ENCODE measurements at places on chromosomes 16 and 17.

DNA sequence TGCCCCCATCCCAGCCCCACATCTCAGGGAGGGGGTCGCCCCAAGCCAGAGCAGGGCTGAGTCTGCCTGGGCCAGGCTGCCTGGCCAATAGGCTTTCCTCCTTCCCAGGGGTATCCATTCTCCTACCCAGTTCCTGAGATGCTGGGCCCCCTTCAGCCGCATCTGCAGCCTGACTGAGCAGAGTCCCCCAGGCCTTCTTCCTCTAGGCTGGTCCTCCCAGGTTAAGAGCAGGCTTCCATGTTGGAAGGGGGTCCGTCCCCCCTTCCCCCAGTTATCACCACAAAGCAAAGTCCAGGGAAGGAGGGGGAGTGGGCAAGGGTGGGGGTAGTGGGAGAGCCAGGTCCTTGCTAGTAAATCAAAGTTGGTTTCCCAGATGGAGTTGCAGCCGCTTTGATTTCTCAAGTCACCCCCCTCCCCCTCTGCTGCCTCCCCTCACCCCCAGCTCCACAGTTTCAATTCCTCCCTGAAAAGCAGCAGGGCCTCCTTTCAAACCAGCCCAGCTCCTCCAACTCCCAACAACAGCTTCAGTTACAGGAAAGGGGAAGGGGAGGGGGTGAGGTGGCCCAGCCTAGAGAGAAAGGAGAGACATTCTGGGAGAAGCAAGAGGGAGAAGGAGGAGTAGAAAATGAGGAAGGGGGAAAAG is 9.5 kb upstream of the FZD2 start:
- DNase-seq: no peak

DNA sequence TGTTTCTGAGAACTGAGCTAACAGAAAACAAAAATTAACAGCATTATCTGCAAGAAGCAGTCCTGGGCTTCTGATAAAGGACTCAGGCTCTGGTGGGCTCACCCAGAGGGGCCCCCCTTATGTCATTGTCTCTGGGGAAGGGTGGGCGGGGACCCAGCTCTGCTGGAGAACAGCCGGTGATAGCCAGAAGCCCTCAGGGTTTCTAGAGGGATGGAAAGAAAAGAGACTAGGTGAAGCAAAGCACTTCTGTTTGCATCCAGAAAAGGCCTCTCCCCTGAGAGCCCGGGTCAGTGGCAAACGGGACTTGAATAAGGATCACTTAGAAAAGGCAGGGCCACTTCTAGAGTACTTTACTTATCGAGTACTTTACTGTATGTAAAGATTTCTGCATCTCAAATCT is 7.0 kb upstream of the CDC42EP4 start:
- no peak for DNase-seq

GRCh38 chr17:42893359-42893758 is 7.2 kb upstream of the G6PC1 start:
- DNase-seq: no peak

DNA sequence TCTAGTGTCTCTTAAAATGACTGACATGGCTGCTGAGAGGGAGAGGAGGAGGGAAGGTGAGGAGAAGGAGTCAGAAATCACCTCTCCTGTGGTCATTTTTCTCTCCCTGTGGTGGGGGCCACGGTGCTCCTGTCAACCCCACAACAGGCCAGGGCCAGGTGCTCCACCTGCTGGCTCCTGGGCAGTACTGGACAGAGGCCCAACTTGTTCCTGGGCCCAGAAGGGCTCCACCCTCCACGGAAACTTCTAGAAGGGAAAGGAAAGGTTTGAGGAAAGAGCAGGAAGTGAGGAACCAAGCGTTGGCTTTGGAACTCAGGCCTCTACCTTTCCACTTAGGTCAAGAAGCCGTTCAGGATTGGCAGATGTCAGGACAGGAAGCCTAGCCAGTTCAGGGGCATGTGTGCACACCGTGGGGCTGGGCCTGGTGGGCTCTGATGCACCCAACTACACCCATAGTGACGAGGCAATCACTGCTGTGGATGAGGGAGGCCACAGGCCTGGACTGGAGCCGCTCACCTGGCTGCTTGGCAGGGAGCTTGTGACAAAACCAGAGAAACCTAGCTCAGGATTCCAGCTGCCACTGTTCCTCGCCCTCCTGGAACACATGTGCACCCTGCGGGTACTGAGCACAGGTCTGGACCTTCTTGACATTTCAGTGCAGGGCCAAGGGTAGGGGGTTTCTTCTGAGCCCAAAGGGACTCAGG is 36.1 kb downstream of the WNT3 start:
- DNase-seq: no peak

GRCh38 chr17:7593296-7593695 is 3.4 kb upstream of the SOX15 start:
- no peak for DNase-seq

DNA sequence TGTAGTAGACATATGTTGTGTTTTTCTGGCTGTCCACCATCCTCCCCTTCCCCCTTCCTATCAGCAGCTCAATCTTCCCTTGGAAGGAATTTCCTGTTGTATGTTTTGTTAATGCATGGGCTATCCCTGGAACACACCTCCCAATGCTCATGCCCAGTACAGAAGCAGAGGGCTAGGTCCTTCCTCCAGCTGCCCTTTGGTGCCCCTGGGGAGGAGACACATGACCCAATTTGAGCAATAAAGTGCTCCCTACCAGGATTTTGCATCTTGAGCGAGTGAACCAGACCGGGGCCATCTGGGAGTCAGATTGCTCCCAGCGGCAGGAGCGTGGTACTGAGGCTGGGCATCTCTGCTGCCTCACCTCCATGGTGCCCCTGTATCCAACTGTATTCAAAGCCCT is 141.5 kb upstream of the MED13 start:
- no peak for DNase-seq

DNA sequence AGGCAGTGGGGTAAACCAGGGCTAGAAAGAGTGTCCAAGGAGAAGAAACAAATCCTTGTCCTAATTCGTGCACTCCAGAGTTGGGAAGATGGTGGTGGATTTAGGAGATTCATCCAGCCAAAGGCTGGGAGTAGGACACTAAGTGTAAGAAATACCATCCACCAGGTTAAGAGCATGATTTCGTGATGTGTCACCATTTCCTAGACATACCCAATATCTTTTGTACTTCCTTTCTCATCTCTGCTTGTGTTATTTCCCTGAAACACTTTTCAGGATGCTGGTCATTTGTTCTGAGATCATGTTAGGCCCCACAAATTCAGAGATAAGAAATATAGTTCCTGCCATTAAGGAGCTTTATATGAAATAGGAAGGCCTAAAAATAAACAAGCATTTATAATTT is 106.3 kb upstream of the HLF start:
- no peak for DNase-seq

DNA sequence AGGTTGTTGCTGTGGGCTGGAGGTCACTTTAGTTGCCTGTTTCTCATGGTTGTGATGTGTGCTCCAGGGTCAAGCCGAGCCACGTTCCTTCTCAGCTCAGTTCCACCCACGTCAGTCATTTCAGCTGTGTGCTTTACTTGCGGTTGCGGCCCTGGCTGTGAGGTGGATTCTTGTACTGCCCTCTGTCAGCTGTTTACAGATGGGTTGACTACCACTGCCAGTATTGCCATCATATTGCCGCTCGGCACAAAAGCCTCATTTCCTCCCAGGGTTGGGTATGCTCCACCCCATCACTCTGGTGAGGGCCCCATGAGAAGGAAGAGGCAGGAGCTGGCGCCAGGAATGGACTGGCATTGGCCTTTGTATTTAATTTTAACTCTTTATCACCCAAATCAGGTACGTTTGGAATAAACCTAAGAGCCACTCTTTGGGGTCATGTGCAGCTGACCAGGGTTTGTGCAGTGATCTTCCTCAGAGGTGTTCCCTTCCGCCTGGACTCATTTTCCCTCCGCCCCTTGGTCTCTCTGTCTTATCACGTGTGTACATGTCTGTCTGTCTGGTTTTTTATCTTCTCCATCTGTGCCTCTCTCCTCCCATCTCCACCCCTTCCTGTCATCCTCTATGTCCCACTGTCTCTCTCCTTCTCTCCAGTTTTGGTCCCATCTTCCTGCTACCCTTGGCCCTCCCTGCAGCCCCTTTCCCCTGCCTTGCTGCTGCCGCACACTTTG is 25.0 kb downstream of the METTL22 start:
- no peak for DNase-seq

GRCh38 chr16:75385507-75386152 is 47.7 kb downstream of the CFDP1 start:
- no peak for DNase-seq

DNA sequence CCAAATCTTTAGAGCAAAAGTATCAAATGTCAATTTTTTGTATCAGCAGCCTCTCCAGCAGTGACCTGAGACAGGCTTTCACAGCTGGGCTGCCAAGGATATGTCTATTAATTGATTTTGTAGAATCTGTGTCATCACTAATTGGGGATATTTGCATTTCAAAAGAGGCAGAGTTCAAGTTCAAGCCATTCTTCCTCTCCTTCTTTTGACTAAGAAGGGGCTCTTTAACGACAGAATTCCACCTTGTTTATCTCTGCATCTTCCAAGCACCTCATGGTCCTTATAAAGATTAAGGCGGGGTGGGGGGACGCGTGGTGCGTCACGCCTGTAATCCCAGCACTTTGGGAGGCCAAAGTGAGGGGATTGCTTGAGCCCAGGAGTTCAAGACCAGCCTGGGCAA is 15.2 kb upstream of the BHLHA9 start:
- DNase-seq: no peak

DNA sequence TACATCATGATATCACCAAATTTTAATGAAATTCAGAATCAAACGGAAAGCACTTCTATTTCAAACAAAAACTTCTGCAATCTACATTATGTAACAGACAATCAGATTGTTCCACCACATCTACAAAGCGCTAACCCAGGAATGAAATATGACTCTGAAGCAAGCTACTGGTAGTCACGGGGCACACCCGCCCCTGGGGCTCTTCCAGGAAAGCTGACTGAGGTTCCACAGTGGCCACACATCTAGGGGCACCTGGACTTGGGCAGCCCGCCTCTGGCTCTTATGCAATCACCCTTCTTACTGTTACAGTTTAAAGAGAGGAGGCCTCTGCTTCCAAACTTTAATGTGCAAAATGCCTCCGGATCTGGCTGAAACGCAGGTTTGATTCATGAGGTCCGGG is 27.5 kb downstream of the ZCCHC14 start:
- no peak for DNase-seq

DNA sequence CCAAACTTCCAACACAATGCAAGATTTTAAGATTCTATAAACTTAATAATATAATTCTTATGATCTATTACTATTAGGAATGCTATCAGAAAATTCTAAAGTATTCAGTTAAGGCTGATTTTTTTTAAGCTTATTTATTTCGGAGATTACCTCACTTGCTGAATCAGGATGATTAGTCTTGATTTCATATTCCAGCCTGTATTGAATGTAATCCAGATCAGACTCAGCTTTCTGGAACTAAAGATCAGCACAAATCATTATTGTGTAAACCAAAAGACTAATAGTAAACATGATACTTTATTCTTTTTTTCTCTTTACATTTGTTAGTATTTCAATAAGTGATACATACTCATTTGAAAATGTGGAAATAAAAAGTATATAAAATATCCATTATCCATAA is 23.9 kb downstream of the SKA2 start:
- DNase-seq: no peak

- DNase-seq: peak; percentile 23
These were observed 567 bp downstream of the GNA13 start for GRCh38 chr17:65055708-65056638.

DNA sequence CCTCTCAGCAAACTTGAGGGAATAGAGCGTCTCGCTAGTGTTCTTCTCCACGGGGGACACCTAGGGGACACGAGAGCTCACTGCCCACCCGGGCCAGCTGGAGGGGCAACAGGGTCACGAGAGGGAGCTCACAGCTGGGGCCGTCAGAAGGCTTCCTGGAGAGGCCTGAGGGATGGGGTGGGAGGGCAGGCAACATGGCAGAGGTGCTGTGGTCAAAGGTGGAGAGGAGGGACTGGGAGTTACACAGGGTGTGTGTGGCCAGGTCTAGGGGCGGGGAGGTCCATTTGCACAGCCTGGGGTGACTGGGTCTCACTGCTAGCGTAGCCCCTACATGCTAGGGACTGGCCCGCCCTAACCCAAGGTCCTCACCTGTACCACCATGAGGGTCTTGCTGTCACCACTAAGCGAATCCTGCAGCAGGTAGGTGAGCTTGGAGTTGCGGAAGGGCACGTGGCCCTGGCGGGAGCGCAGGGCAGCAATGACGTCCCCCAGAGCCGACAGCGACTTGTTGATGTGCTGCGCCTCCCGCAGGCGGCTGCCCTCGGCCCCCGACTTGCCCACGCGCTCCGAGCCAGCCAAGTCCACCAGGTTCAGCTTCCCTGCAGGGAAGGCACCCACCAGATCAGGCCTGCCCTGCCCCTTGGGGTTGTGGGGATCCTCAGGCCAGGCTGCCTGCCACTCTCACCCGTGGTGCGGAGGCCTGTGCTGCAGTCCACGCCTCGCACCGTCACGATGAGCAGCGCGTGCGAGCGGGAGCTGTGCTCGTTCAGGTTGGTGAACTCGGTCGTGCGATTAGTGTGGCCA is 25.0 kb downstream of the KATNB1 start:
- DNase-seq: no peak

DNA sequence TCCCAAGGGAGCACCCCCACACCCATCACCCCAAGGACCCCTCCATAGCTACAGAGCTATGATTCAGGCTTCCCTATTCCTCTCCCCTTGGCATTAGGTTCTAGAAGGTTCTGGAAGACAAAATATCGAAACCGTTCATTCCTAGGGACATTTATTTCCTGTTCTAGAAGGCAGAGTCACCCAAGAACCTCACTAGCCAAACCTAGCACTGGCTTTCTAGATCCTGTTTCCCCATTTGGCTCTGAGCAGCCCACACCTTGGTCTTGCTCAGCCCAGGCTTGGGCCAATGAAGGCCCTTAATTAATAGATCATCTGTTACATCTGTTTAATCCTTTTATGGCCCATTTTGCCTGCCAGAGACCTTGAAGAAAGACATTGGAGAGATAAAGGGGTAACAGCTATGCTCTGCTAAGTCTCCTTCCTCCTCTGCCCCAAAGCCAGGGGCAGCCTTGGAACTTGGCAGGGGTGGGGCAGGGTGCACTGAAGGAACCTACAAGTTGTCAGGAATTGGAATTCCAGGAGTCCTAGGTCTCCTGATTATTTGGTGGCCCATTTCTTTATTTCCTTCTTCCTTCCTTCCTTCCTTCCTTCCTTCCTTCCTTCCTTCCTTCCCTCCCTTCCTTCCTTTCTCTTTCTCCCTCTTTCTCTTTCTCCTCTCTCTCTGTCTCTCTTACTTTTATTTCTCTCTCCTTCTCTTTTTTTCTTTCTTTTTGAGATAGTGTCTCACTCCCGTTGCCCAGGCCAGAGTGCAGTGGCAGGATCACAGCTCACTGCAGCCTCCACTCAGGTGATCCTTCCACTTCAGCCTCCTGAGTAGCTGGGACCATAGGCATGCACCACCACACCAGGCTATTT is 8.7 kb upstream of the FZD2 start:
- no peak for DNase-seq

- no peak for DNase-seq
These were observed 5.7 kb upstream of the MPRIP start for GRCh38 chr17:17036524-17036998.
